ENCODE measurements at places on chromosomes 7 and 10. TPM values are rescaled to one million over a fixed set of nuclear protein-coding genes. Genes with fewer than 3 reads are reported as not detected.

DNA sequence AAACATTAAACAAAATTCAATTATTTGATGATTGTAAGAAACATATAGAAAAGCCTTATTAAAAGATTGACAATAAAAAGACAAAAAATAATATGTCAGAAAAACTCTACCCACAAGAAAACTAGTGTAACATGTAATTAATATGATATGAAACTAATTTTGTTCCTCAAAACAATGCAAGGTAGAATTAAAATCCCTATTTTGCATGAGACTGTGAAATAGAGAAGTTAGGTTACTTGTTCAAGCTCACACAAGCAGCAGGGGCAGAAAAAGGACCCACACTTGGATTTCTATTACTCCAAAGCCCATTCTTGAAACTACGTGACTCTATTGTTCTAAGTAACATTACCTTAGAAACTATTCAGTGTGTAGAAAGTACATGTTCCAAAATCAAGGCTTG, 96.4 kb downstream of the KCNMA1 start:
- DNase-seq: no peak

DNA sequence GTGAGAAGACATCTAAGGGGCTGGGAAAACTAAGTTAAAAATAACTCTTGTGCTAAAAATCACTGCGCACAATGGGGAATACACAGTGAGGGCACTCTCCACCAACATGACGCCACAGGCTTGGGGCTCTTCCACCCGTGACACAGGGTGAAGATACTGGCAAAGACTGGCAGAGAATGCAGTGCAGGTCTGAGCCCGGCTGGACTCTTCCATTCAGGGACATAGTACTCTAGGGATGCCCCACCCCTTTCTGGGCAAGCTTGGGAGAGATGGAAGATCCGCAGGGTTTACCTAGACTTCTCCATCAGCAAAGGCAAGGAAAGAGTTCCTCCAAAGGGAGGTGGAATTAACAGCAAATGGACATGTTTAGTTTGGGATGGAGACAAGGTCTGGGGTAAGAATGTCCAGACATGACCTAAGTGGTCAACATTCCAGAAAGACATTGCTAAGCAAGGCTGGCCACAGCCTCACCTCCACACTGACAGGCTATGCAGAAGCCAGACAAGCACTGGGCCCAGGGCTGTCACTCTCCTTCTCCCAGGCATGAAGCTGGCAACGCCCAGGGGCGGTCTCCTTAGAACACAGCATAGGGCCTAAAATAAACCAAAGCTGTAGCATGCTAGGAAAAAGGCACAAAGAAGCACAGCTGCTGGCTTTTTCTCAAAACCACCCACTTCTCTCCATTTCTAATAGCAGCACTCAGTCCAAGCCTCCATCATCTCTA, 28.1 kb downstream of the XPNPEP1 start:
- peak; percentile 56 for DNase-seq

DNA sequence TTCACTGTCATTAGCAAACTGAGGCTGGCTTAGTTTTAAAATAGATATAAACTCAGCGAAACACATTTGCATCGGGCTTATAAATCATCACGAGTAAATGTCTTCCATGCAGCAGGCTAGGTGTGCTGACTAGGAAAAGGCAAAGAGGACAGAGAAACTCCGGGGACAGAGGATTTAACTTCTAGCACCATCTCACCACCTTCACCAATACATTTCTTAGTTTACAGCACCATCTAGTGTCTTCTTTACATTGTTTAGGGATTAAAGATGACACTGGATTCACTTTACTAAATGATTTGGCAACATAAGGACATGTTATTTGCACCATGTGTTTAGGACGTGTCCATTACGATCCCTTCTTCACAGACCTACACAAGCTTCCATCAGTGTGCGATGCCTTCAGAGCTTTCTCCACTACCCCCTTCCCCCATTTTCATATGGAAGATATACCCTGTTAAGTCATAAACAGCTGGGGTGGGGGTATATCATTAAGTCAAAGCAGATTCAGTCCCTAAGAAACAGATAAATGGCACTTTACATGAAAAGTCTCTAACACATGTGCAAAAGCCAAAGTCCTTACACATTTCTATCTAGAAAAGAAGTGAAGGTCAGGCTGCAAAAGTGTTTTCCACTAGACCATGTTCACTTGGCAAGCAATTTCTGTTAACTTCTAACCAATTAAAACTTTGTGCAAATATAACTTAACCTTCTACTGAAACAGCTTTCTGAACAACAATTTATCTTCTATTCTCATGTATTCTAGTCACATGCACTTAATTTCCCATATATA, 103.3 kb downstream of the GRB10 start:
- DNase-seq: peak; percentile 80

DNA sequence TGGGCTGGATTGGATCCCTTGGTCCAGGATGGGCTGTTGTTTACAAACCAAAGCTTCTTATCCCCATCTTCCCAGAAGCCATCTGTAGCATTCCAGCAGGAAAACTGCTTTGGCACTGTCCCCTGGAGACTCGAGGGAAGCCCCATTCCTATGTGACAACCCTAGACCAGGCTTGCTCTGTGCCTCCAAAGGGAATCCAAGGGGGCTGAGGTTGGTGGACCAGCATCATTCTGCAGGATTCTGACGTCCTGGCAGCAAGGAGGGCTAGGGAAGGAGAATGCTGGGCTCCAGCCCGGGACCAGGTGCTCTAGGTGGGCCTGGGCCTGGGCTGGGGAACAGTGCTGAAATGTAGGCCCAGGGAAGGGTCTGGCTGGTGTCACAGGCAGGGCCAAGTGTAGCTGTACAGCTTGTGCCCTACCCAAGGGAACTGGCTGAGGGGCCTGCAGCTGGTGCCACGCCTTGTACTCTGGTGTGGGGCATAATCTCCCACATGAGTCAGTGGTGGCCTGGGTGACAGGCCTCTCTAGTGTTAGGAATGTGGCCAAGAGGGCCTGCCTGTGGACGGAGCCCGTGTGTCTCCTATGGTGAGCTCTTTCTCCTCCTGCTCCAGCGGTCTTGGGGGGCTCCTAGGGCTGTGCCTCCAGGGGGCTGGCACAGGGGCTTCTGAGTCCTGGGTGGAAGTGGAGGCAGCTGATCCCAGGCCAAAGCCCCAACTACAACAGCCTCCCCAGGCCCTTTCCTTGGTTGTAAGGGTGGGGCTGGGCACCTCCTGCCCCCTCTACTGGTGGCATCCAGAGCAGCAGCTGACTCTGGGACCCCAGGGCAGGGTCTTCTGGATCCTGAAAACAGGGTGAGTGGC, 25.2 kb downstream of the TRIM8 start:
- peak; percentile 71 for DNase-seq

- DNase-seq: no peak
Measured at GRCh38 chr7:50292165-50292757, 12.3 kb upstream of the IKZF1 start.

DNA sequence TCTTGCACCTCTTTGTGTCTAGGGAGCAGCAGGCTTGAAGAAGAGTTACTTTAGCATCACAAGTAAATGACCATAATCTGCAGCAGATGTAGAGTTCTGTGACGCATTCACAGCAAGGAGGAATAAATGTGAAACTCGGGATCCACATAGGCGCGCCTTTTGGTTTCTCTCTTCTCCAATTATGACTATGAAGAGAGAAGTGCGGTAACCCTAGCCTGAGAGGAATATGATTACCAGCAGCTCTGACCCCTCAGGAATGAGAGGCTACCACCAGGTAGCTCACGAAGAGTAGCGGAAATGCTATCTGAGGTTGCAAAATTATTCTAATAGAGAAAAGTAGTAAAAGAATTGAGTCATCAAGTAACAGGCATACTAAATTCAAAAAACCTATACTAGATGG, 25.2 kb upstream of the DMTF1 start:
- no peak for DNase-seq

DNA sequence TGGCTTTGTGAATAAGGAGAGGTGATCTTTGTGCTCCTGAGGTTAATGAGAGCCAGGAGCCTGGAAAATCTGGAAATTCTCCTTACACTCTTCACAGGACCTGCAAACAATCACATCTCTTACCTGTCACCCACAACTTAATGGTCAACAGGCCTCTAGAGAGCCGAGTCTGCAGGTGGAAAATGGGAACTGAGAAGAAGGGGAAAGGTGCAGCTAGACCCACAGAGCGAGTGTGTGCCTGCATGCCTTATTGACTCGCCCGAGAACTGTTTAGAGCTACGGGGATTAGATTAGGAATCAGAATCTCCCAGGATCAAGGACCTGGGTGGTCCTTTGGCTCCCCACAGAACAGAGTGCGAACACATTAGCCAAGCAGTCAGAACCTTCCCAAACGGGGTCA, 329.6 kb downstream of the PTEN start:
- DNase-seq: no peak

DNA sequence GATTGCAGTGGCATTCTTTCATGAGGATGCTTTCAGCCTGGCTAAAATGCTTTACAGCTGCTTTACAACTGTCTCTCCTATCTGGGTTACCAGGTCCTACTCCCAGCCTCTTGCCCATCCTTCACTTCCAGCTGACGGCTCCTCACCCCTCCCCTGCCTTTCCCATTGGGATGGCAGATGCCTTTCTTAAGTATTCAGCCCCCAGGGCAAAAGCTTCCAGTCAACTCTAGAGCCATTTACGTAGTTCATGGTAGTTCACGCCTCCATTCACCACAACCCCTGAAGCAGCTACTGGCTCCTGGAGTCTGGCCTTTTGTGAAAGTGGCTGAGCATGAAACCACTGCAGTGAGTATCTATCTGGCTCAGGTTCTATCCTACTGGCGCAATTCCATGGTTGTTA, 17.2 kb upstream of the BMPER start:
- no peak for DNase-seq

DNA sequence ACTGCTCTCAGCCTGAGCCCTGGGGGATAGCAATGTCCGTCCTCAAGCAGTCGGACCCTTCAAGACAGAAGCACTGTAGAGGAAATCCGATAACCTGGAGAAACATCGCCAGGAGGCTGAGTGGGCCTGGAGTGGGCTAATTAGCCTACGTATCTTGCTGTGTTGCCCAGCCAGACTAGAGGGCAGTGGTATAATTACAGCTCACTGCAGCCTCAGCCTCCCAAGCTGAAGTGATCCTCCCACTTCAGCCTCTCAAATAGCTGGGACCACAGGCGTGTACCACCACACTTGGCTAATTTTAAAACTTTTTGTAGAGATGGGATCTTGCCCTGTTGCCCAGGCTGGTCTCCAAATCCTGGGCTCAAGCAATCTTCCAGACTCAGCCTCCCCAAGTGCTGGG, 21.7 kb downstream of the LYZL2 start:
- no peak for DNase-seq

DNA sequence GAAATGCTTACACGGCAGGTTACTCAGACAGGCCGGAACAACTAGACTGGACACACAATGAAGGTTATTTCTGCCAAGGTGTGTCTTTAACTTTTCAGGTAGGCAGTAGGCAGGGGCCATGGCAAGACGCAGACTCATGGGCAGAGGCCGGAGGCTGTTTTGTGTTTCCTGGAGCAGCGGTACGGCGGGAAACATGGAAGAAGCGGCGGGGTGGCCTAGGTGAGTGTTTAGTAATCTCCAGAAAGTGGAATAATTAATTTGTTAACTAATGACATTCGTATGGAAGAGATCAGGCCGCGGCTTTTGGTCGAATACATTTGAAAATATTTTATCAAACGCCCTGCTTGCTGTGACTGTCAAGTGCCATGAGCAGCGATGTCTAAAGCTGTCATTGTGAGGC, 277.8 kb downstream of the WDR37 start:
- DNase-seq: no peak

DNA sequence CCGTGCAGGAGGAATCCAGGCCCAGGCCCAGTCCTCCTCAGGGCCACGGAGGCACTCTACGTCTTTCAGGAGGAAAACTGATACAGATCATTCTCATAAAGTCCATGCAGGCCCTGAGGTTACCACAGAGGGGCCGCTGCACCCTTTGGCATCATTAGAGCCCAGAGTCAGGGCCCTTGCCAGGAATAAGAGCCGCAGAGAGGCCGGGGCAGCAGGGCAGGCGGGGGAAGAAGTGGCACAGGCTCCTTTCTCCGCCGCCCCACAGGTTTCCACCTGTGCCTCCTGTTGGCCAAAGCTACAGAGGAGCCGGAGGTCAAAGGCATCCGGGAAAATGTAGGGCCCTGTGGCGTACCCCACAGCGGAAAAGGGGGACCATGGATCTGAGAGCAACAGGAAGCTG, 366.6 kb upstream of the SHH start:
- DNase-seq: no peak

Gene EN2
- 0.09 TPM for total RNA-seq

Gene SSC4D
- total RNA-seq: 0.84 TPM

Data from muscle of leg (tissue), 16 donors.